ENCODE measurements at places on chromosomes 16 and 17.

GRCh38 chr17:38579934-38580333 is 25.8 kb downstream of the SRCIN1 start:
- DNase-seq: no peak

DNA sequence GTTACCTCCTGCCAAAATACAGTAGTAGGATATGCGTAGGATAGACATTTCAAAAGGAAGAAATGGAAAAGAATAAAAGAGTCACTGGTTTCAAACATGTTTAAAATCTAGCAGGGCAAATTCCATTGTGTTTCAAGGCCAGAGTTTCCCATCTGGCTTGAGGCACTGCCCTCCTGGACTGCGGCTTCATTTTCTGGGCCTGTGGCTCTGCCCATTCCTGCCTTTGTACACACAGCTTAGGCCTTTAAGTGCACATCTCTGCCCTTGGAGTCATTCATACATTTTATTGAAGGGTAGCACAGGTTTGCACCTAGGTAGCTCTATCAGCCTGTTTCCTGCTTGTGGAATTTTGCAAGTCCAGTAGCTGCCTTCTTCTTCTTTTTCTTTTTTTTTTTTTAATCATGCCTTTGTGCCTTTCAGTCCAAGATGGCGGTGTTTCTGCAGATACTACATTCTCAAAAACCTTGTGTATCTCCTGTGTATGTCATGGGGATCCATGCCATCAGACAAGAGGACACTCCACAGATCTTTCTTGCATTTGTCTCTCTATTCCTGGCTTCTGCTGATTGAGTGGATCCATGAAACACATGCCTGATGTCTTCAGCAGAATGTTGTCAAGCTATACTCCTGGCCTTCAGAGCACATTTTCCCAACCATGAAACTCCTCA is 282.9 kb downstream of the BCAS3 start:
- DNase-seq: no peak

DNA sequence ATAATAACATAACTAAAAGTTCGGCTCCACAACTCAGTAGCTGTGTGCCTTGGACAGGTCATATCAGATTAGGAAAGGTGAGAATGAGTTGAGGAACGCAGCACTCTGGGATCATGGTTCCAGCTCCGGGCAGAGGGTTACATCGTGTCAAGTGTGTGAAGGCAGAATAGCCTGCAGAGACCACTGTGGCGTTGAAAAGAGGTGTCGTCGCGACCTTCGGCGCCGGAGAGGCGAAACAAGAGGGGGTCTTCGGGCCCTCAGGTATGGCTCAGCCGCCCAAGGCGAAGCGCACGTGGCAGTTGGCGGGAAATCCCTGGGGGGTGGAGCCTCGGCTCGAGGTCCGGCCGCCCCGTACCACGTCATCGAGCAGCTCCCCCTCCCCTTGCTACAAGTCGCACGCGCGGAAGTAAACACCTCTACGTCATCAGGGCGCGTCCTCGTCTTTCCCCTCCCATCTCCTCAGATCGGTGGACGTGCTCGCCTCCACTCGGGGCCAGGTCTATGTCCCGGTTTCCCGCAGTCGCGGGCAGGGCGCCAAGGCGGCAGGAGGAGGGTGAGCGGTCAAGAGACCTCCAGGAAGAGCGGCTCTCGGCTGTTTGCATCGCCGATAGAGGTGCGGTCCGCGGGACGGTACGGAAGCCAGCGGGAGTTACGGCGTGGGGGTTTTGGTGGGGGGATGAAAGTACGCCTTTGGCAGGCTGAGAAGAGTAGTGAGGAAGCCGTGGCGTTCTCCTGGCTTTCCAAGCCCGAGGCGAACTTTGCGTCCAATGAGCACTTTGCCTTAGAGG is at the start of gene DHX40:
TSS of gene DHX40 (plus strand) at position 440 of the 788 bp plus-strand sequence. CDS start at position 502, 62 bp downstream.
- peak; percentile 94 for DNase-seq

DNA sequence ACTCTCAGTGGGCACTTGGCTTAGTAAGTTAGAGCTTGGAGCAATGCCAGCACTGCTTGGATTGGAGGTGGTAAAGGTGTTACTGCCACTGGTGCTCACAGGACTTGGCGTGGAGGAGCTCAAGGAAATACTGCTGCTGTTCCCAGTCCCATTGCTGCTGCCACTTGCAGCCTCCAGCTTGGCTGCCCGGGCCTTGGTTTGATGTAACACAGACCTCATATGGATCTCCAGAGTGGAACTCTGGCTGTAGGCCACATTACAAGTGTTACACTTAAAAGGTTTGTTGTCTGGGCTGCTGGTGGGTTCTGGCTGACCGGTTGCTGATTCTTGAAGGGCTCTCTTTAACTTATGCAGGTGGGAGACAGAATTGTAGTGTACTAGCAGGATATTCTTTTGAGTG is 250.3 kb downstream of the ZFHX3 start:
- no peak for DNase-seq

- DNase-seq: no peak
Observed at GRCh38 chr16:56941092-56941491, 9.2 kb downstream of the HERPUD1 start.

DNA sequence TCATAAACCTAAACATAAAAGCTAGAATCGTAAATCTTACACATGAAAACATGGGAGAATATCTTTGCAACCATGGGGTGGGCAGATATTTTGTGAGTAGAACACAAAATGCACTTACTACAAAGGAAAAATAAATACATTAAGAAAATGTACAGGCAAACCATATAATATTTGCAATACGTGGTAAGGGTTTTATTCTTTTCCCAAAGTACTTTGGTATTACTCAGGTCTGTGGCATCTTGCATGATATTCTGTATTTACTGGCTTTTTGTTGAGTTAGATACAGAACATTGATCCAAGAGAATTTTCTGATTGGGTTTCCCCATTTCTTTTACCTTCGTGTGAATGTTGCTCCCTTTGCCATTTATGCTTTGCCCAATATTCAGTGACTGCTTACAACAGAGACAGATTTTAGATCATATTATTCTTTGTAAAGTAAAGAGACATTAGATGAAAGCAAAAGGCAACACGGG is 33.0 kb upstream of the ARHGAP17 start:
- no peak for DNase-seq

DNA sequence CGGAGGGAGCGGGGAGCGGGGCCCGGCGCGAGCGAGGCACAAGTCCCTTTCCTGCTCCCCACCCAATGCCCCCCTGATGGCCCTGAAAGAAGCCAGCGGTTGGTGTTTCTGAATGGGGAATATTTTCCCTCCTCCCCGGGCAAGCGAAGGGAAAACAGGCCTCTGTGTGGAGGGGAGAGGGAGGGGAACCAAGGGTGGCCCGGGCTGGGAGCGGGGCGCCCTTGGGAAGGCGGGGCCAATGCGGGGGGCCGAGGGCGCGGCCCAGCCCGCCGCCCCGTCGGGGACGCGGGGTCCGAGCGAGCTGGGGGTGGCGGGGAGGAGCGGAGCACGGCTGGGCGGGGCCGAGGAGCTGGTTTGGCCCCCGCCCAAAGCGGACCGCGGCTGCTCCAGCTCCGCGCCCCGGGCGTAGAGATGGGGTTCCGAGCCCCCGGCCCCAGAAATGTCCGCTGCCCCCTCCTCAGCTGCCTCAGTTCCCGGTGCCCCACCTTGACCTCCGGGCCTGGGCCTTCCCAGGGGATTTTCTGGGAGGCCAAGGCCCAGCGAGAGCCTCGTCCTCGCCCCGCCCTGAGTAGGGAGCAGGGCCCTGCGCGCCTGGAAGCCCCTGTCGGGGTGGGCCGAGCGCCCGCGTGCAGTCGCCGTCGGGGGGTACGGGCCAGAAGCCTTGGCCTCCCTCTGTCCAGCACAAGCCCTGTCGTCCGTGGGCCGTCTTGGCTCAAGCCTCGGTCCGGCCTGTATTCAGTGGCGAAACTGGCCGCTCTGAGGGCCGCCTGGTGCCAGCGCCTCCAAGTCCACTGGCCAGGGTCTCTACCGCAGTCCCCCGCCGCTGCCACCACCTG is 3.9 kb upstream of the HEXIM1 start:
- no peak for DNase-seq

DNA sequence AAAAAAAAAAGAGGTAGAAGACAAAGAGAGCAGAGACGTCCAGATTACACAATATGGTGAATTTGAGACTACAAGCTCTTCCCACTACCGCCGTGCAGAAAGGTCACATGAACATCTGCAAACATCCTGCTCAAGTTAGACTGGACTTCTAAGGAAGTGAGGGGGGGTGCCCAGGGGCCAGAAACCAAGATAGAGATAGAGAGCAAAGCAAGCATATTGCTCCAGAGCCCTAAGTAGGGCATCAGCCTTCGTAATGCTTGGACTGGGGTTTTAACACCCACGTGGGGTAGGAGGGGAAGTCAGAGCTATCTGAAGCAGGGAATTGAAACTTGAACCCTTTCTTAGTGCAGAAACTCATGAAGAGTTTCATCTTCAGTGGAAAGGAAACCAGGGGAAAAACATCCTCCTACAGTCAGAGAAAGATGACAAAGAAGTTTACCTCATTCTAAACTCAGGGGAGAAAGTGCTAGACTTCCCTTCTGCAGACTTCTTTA is 8.7 kb downstream of the CLEC19A start:
- DNase-seq: peak; percentile 57

GRCh38 chr16:64149756-64150155 is 972.1 kb downstream of the CDH11 start:
- no peak for DNase-seq

- peak; percentile 55 for DNase-seq
Observed at GRCh38 chr17:78176548-78177025, 8.2 kb downstream of the SYNGR2 start.

DNA sequence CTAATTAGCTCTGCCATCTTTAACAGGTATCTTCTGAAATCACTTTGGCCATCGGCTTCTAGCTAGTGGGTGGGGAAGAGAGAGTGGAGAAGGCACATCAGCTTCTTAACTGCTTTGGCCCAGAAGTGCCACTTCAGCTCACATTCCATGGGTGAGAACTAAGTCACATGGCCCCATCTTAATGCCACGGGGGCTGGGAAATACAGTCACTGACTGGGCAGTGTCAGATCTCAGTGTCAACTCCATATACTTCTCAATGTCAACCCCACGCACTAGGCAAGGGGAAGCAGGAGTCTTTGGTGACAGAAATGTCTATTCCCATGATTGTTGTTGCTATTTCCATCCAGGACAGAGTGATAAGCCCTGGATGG is 29.4 kb downstream of the CCR7 start:
- no peak for DNase-seq

GRCh38 chr16:2511996-2512734 is 1.6 kb upstream of the ATP6V0C start:
- no peak for DNase-seq

GRCh38 chr16:4241928-4242283 is at the start of gene SRL:
Gene SRL, minus strand, starts transcription at chr16:4242080. Its CDS starts 13 bp downstream, at chr16:4242067.
- no peak for DNase-seq

GRCh38 chr17:40326832-40327199 is 17.8 kb downstream of the RARA start:
- no peak for DNase-seq

GRCh38 chr16:49350265-49351095 is 23.1 kb upstream of the C16orf78 start:
- peak; percentile 31 for DNase-seq

DNA sequence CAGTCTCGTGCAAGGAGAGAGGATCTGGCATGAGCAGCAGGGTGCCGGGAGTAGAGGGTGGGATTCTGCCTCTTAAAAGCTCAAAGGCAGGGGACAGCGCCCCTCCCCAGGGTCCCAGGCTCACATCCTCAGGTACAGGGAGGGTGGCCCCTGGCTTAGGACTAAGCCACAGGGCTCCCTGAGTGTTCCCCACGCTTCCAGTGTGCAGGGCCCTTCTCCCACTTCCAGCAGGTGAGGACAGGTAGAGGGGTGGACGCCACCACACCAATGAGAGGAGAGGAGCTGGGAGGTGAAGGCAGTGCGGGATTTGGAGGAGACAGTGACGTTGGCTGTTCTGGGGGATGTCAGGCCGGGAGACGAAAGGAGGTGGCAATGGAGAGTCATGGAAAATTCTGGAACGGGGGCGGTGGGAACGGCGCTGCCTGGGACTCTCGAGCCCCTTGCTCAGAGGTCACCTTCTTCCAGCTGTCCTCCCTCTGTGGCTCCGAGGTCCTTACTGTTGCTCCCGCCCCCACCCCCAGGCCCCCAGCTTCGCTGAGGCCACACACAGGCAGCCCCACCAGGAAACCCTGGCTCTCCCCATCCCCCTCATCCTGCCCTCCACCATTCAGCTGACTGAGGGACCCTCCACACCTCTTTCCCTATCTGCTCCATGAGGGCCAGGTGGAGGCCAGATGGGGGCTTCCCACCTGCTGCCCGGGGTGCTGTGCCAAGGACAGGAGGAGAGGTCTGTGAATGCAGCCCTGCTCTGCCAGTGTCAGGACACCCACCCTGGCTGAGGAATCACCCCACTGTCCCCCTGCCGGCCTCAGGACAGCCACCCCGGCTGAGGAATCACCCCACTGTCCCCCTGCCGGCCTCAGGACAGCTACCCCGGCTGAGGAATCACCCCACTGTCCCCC is 57.7 kb upstream of the ACSF3 start:
- DNase-seq: no peak

GRCh38 chr16:49537924-49538459 is 164.4 kb downstream of the C16orf78 start:
- no peak for DNase-seq

DNA sequence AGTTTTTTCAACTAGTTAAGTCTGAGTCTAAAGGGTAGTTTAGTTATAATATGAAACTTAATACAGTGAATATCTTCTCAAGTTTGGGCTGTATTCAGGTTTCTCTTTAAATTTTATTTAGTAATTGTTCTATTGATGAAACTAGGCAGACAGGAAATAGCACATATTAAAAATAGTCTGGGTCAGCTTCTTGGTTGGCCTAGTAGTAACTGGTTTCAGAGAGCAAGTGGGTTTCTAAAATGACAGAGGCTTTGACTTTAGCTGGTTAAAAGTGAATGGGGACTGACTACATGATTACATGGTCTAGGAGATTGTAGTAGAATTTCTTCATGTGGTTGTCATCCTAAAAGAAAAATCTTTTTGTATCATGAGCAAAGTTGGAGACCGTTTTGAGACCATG is 46.8 kb downstream of the OMG start:
- no peak for DNase-seq

- no peak for DNase-seq
Observed at GRCh38 chr16:84820305-84820684, 510 bp downstream of the CRISPLD2 start.

DNA sequence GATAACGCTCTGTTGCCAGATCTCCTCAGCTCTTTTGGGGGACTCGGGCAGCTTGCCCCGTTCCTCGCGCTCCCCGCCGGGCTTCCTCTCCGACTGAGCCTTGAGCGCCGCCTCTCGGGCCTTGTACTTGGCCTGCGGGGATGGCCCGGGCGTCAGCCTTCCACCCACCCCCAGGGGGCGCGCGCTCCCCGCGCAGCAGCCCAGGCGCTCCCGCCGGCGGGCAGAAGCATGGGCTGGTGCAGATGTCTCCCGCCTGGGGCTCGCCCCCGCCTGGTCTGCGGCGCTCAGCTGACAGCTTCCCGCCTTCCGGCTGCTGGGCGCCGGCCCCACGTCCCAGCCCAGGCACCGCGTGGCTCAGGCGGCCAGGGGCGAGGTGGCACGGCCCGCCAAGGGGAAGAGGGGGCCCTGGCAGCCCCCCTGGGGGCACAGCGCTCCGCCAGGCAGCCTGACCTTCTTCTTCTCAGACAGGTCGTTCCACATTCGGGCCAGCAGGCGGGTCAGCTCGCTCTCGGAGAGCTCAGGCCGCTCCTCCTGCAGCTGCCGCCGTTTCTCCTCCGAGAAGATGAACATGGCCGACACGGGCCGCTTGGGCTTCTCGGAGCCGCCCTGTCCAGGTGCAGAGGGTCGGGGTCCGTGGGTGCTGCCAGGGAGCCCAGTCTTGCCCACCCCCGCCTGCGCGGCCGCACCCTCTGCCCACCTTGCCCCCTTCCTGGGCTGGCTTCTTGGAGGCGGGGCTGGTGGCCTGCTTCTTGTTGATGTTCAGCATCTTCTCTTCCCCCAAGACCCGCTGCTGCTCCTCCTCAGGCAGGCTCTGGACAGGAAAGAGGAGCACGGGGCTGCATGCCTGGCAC is 8.9 kb downstream of the UBTF start:
- peak; percentile 88 for DNase-seq

- no peak for DNase-seq
Observed at GRCh38 chr16:27355610-27356009, 41.8 kb downstream of the IL4R start.
